ENCODE measurements at places on chromosomes 4 and X. TPM values are rescaled to one million over a fixed set of nuclear protein-coding genes. Genes with fewer than 3 reads are reported as not detected.

The PDGFC gene
- 145 TPM for total RNA-seq

- no peak for DNase-seq
Measured at GRCh38 chr4:177222781-177223180, 86.9 kb upstream of the NEIL3 start.

DNA sequence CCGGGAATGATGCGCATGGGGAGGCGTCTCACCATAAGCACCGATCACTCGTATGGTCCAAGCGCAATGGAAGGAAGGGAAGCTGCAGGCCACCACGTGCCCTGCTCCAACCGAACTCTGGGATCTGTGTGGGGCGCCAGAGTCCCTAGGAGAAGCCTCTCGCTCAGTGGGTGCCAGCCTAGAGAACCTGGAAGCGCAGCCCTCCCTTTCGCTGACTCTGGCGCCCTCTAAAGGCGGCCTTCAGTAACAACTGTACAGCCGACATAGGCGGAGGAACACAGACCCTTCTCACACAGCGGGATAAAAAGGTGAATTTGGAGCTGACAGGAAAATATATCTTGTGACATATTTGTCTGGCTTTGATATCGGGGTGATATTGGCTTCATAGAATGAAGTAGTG, 76.0 kb downstream of the INTS6L start:
- peak; percentile 26 for DNase-seq

The ASB12 gene
- not detected for total RNA-seq

DNA sequence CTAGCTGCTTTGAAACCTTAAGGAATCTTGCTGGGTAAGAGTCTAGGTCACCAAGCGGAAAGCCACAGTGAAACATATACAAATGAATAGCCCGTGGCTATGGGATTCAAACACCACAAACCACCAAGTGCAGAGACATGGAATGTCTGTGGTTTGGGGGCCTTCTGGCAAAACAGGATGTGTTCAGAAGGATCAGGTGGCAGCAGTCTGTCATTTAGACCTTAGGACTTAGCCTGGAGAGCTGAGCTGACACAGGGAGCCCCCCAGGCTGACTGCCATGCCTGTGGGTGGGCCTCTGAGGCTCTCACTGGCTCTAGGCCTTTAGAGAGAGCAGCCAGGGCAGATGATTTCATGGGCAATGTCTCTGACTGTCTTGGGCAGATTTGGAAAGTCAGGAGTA, 225.6 kb downstream of the FBXW7 start:
- peak; percentile 41 for DNase-seq

DNA sequence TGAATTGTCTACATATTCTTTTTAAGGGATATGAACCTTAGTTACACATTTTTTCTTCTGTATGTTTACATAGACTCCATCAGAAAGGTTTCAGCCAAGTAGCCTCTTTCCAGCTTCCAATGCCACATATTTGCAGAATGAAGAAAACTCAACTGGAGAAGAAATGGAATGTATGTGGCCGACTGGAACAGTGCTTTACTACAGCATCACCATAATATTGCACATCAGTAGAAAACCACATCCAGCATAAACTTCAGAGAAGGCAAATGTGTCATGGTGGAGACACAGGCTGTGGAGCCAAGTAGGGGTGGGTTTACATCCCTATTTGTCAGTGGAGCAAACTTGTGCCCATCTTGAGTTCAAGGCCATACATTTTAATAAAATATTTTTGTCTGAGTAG, 204.8 kb upstream of the LDB2 start:
- DNase-seq: no peak

DNA sequence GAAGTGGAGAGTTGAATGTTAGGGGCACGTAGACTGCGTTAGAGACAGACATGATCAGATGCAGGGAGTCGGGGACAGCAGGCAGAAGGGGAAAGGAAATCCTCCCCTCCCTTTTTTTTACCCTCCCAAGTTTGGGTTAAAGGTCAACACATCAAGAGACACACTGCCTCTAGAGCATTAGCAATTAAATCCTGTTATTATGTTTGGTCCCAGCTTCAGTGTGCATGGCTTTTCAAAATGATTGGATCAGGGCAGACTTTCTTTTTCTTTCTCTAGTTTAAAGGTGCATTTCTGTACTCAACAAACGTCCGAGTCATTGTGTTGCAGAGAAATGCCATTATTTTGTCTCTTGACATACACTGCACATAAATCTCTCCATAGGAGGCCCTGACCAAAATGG, 63.9 kb downstream of the USP26 start:
- DNase-seq: no peak

DNA sequence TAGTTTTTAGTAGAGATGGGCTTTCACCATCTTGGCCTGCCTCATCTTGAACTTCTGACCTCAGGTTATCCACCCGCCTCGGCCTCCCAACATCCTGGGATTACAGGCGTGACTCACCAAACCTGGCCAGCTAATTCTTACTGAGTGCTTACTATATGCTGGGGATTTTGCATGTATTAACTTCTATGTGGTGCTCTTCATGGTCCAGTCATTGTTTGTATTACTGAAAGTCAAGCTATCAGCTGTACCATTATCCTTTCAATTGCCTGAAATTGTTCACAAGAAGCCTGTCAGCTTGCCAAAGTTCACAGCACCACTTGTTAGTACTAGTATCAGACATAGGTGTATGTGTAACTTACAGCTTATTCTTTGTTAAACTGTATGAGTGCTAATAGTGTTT, 1272.1 kb downstream of the ARAP2 start:
- DNase-seq: no peak

GRCh38 chr4:76898385-76898692, 395 bp upstream of the SOWAHB start:
- no peak for DNase-seq

DNA sequence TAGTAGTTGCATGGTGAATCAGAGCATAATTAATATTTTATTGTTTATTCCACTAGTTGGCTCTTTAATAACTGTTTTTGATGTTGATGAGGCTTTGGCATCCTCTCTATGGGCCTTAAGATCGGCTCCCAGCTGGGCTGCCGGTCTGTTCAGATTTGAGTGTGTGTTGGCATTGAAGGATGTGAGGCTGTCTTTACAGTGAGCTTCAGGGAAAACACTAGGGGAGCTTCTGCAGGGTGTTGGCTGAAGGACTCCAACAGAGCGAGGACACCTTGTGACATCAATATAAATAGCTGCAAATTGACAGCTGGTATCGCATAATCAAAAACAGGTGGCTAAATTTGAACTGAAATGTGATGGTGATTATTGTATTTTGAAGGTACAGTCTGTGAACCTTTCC, 322.0 kb downstream of the FSTL5 start:
- DNase-seq: no peak

The HTN3 gene
- not detected for total RNA-seq

- DNase-seq: no peak
Measured at GRCh38 chr4:129246145-129246544, 150.2 kb downstream of the C4orf33 start.

The MYOZ2 gene
- 0.43 TPM for total RNA-seq

GRCh38 chr4:155434904-155435303, 58.1 kb upstream of the MAP9 start:
- DNase-seq: no peak

GRCh38 chr4:13092702-13093101, 391.4 kb downstream of the RAB28 start:
- no peak for DNase-seq

- no peak for DNase-seq
Measured at GRCh38 chr4:17328141-17328815, 183.6 kb downstream of the QDPR start.

The AMBN gene
- not detected for total RNA-seq

DNA sequence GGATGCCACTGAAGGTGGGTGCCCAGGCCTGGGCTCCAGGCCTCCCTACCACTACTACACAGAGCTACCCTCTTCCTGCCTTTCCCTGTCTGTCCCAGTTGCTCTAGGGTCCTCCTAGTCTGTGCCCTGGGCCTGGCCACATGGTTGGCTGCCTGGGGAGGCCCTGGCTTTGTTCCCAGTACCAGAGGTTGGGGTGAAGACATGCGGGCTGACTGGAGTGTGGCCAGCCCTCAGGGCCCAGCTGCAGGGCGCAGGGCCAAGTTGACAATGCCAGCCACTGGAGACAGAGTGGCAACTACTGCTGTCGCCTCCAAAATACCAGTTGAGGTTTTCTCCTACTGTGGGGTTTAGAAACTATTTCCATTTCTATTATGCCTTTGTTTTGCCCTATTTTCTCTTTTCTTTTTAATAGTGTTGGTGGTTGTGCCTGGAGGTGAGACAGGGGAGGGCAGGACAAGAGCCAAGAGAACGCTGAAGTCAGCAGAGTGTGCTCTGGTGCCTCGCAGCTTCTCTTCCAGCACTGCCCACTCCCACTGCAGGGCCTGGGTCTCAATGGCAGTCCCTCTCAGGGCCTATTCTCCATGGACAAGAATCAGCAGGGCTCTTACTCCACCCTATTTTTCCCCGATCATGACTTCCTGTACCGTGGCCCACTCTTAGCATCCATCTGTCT, 32.2 kb upstream of the XPNPEP2 start:
- no peak for DNase-seq

- DNase-seq: peak; percentile 59
Measured at GRCh38 chr4:147753047-147753446, 21.2 kb downstream of the ARHGAP10 start.

The CYTL1 gene
- total RNA-seq: 1.3 TPM

DNA sequence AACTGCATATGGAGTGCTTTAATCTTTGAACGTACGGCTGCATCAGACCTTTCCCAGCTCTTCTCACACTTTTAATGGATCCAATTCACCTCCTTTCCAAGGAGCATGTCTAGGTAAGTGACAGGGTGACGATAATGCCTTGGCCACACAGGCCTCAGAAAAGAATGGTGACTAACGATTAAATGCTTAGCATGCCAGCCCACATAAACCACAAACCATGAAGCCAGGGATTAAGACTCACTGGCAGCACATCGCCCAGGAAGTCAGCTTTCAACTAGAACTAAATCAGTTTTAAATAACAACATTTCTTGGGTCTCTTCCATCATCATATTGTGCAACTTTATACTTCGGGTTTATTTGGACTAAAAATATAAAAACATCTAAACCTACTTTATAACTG, 28.7 kb downstream of the INPP4B start:
- DNase-seq: peak; percentile 83

- DNase-seq: peak; percentile 6
Measured at GRCh38 chrX:43940816-43941474, 32.2 kb downstream of the NDP start.

DNA sequence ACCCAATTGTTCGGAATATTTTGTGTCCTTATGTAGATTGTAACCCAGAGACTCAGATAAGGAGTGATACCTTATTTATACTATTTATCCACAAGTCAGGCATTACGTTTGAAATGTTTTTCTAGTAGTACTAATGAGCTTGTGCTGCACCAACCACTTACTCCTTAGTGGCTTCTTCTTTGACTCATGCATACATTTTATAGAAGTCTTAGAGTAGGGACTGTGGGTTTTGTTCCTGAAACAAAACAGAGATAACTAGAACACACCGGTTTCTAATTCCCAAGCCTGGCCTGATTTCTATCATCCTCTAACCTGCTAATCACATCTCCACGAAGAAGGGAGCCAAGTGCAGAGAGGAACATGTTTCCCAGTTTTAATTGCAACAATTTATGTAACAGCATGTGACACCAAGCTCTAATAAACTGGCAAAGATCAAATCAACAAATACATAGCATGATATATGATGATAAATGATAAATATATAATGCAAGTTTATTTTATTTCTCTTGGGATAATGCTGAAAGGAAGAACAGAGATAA, 32.3 kb downstream of the MGARP start:
- peak; percentile 8 for DNase-seq

The FDCSP gene
- total RNA-seq: not detected

DNA sequence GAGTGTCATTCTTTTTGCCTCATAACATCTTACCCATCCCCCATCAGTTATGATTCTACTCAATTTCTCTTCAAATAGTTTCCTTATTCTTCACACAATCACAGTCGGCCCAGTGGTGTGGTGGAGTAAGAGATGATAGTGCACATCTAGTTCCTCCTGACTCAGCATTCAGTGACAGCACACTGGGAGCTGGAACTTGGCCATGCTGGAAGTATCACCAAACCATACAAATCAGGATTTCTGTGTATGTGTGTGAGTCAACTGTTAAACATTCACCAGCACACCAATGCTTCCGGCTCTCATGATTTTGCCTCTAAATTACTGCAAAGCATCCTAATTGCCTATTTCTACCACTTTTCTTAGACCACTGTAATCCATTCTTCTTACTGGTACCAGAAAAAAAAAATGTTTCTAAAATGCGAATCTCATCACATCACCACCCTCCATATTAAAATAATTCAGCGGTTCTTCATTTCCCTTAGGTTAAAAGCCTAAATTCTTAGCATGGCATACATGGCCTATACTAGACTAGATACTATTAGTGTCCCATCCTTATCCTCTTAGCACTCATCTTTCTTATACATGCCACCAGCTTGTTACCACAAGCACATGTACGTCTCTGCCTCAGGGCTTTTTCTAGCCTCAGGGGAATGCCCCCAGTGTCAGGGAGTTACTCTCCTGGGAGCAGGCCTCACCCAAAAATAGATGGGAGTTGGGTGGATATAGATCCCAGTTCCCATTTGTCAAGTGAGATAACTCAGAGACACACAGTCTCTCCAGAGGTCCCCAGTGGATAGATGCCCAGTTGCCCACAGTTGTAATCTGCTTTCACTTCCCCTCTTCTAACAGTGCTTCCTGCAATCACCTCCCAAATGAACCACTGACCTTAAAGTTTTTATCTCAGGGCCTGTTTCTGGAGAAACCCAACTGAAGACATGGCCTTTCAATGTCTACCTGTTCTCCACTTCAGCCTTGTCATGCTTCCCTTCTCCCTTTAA, 49.2 kb upstream of the DDX53 start:
- DNase-seq: peak; percentile 66

- DNase-seq: no peak
Measured at GRCh38 chr4:17876943-17877342, 66.2 kb downstream of the NCAPG start.

The CXCL1 gene
- total RNA-seq: 17.4 TPM

DNA sequence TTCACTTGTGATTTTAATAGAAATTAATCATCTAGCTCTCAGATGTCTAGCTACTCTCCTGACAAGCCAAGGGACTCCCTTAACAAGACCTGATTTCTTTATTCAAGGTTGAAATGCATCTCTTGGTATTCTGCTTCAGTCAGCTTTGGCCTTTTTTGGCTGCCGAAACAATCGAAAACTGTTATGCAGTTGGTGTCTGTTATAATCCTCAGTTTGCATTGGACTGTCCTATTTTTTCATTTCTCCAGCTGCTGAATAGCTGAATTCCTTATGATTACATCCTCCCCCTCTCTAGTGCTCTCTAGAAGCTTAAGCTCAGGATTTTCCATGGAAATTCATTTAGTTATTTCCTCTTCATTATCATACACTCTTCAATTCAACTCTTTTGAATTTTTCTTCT, 177.2 kb downstream of the TRIML1 start:
- DNase-seq: no peak

GRCh38 chrX:110015032-110015431, 12.1 kb downstream of the TMEM164 start:
- DNase-seq: no peak

The DKK2 gene
- under 0.01 TPM for total RNA-seq

- peak; percentile 13 for DNase-seq
Measured at GRCh38 chrX:72554448-72555140, 18.0 kb downstream of the HDAC8 start.

GRCh38 chrX:96004386-96004785, 680.3 kb upstream of the DIAPH2 start:
- DNase-seq: no peak

- peak; percentile 66 for DNase-seq
Measured at GRCh38 chr4:185713272-185713671, 98.7 kb downstream of the SORBS2 start.
